Retinal pigment epithelial cell (primary cell): ENCODE measurements at places on chromosomes 16 and 17.
A peak's percentile ranks its signal among the peaks of the same experiment; 100 is the strongest.

- DNase-seq: no peak
Observed at GRCh38 chr16:65947951-65948350, 418.5 kb upstream of the CDH5 start.

- no peak for DNase-seq
Observed at GRCh38 chr16:60230666-60231065, 1496.5 kb upstream of the GOT2 start.

- no peak for DNase-seq
Observed at GRCh38 chr17:4345581-4346252, 20.8 kb downstream of the UBE2G1 start.

GRCh38 chr17:65888649-65889048 lies 303.3 kb downstream of the CEP112 start:
- peak; percentile 9 for DNase-seq

DNA sequence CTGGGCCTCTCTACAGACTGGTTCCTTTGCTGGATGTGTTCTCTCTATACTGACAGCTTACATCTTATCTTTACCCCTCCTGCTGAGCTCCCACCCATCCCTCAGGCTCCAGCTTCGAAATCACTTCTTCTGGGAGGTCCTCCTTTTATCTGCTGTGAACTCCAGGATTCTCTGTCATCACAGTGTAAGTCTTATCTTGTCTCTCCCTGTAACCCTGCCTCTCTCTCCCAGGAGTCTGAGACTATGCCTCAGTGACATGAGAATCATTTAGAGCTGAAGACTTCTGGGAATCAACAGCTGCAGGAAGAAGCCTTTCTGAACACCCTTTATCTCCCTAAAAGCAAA lies 148.1 kb upstream of the HS3ST3A1 start:
- DNase-seq: no peak

GRCh38 chr17:79201119-79201518 lies 126.5 kb downstream of the ENGASE start:
- DNase-seq: no peak

DNA sequence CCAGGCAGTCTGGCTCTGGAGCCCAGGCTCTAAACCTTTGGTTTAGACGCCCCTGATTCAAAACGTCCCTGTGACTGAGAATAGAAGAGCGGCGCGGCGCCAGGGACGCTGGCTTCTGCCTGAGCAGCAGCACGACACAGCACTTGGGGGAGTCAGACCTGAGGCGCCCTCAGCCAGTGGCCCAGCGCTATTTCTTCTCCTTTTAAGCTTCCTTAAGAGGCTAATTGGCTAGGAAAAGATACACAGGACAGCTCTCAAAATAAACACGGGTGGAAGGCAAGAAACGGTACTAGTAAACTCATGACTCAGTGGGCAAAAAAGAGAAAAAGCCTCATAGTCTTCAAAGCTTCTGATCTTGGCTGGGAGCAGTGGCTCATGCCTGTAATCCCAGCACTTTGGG lies 34.9 kb downstream of the GTF3C1 start:
- DNase-seq: no peak

- DNase-seq: no peak
Observed at GRCh38 chr16:86025706-86026105, 126.7 kb downstream of the IRF8 start.

- DNase-seq: no peak
Observed at GRCh38 chr17:39196808-39197291, 619 bp downstream of the CACNB1 start.

GRCh38 chr16:84650062-84650991 lies 2.0 kb downstream of the KLHL36 start:
- DNase-seq: no peak

- DNase-seq: no peak
Observed at GRCh38 chr17:9360677-9361081, 214.9 kb downstream of the STX8 start.

GRCh38 chr17:64773836-64774761 lies 112.0 kb upstream of the SMURF2 start:
- no peak for DNase-seq

DNA sequence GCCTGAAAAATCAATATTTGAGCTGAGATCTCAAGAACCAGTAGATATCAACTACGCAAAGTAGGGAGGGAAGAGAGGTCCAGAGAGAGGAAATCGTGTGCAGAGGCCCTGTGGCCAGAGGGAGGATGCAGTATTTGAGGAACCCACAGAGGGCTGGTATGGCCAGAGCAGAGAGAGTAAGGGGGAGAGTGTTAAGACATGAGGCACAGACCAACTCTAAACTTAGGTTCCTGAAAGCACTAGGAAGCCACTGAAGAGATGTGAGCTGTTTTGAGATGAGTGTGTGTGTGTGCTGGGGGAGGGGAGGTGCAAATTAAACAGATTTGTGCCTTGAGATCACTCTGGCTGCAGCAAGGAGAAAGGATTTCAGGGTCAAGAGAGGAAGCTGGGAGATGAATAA lies 10.9 kb downstream of the SLC13A2 start:
- no peak for DNase-seq

DNA sequence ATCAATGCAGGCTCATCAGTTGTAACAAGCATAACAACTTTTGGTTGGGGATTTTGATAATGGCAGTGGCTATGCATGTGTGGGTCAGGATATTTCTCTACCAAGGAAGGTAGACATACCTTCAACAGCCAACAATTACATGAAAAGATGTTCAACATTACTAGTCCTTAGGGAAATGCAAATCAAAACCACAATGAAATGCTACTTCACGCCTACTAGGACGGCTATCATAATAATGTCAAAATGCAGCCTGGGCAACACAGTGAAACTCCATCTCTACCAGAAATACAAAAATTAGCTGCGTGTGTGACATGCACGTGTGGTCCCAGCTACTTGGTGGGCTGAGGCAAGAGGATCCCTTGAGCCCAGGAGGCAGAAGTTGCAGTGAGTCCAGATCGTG lies 7.3 kb upstream of the SLC5A10 start:
- no peak for DNase-seq

DNA sequence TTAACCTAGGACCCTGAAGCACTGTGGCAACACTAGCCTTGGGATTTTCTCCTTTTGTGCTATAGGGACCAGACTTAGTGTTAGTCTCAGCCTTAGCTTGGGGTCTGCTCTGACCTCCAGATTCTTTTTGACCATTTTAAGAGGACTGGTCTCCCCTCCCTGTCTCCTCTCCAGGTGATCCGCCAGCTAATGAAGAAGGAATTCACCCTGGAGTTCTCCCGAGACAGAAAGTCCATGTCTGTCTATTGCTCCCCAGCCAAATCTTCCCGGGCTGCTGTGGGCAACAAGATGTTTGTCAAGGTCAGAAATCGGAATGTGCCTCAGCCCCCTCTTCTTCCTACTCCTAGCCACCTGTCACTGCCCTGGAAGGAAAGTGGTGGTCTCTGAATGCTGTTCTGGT lies 19.5 kb downstream of the ATP2A1 start:
- DNase-seq: no peak

DNA sequence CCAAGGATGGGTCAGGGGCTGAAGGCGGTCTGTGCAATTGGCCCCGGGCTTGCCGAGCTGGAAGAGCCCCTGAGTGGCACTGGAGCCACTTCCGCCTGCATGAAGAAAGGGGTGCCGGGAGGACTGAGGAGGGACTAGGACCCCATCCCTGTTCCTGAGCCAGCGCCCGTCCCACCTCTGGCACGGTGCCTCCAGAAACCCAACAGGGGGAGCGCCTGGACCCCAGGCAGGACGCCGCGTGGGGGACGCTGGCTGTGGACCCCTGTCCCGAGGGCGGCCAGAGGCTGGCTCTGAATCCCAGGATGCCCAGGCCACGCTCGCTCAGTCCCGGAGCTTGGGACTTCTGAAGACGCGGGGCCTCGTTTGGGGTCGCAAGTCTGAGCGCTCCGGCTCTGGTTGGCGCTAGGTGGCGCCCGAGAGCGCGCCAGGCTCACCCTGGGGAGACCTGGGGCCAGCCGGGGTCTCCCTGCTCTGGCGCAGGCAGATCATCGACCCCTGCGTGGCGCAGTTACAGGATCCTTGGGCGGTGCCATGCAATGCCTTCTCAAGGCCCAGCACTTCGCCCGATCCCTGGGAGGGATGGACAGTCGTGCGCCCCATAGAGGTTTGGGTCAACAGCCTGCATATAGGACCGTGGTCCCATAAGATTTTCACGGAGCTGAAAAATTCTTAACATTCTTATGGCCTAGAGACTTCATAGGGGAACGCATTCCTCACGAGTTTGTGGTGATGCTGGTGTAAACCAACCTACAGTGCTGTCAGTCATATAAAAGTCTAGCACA lies 58.5 kb upstream of the CREBBP start:
- peak; percentile 84 for DNase-seq

- DNase-seq: no peak
Observed at GRCh38 chr16:24668481-24669061, 60.9 kb upstream of the TNRC6A start.

- no peak for DNase-seq
Observed at GRCh38 chr17:48970865-48971687, 2.7 kb upstream of the GIP start.

GRCh38 chr17:62998166-62998565 lies 32.1 kb downstream of the TANC2 start:
- DNase-seq: no peak

DNA sequence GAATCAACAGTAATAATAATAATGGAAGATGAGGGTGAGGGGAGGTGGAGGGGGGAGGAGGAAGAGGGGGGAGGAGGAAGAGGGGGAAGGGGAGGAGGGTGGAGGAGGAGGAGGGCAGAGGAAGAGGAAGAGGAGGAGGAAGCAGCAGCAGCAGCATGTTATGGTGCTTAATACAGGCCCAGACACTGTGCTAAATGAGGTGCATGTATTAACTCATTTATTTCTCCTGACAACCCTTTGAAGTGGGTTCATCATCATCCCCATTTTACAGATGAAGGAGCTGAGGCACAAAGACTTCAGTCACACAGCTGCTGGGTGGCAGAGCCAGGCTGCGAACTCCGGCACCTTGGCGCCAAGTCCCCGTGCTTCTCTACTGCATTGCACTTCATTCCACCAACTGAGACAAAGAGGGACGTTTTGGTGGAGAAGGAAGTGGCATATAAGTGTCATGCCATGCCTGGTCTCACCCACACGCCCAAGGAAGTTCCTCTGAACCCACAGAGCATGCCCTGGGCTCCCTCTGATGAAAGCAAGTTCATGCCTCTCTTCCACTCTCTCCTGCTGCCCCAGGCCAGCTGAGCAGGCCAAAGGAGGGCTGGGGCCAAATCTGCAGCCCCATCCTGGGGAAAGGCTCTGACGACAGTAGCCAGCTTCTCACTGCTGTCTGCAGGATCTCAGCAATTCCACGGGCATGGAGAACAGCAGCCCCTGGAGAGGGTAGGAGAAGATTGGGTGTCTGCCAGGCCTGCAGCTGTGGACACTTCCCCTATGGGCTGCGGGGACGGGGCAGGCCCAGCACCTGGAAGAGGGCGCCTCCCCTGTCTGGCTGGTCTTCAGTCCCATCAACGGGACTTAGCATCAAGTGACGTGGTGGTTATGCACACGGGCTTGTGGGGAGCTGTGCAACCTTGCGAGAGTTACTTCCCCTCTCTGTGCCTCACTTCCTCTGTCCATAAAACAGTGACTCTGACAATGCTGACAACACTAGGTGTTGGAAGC lies 21.8 kb downstream of the XYLT1 start:
- no peak for DNase-seq

GRCh38 chr16:79909571-79909970 lies 309.0 kb upstream of the MAF start:
- DNase-seq: no peak

DNA sequence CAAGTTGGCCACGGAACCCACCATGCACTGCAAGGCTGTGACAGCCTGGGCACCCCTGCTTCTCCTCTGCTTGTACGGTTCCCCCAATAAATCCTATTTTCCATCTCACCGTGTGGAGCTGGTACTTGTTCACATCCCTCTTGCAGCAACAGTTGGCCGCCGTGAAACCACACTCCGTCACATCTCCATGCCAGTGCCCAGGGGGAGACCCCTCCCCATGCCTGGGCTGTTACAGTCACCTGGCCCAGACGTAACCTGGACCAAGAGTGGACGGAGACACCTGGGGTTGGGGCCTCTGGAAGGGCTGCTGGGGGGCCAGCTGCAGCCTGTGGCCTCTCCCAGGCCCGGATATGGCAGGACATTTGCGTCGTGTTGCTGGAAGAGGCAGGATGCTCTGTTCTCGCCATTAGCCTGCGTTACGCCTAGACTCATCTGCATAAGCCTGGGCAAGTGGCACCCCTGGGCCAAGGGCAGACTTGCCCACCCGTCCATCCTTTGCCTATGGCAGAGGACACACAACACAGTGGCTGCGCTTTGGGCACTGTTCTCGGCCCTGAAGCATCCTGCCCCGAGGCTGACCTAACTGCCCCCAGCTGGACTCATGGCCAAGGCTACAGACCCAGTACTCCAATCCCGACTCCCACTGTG lies 14.2 kb upstream of the KREMEN2 start:
- DNase-seq: no peak

GRCh38 chr17:32722733-32723132 lies 154.2 kb downstream of the MYO1D start:
- peak; percentile 19 for DNase-seq

DNA sequence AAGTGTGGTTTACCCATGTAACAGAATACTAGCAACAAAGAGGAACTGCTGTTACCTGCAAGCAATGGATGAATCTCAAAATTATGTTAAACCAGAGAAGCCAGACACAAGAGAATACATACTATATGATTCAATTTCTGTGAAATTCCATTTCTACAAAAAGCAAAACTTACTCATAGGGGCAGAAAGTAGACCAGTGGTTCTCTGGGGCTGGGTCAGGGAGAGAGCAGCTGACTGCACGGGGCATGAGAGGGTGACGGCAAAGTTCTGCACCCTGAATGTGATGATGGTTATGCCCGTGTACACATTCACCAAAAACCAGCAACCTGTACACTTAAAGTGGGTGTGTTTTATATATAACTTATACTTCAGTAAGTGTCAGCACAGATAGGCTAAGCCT lies 3.1 kb downstream of the ZNF843 start:
- no peak for DNase-seq

DNA sequence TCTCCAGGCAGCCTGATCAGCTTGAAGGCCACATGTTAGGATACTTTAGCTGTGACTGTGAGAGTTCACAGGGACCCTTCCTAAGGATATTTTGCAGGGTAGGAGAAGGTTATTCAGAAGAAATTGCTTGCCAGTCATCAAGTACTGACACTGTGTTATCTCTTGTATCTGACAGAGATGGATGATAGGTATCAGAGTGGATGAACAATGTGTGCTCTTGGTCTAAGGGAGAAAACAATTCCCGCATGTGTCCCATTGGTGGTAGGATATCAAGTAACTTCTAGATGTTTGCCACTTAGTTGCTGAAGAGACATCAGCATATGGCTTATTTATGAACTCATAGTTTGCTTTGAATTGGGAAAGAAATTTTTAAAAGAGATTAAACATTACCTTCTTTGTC lies 219.3 kb downstream of the SPECC1 start:
- DNase-seq: no peak

DNA sequence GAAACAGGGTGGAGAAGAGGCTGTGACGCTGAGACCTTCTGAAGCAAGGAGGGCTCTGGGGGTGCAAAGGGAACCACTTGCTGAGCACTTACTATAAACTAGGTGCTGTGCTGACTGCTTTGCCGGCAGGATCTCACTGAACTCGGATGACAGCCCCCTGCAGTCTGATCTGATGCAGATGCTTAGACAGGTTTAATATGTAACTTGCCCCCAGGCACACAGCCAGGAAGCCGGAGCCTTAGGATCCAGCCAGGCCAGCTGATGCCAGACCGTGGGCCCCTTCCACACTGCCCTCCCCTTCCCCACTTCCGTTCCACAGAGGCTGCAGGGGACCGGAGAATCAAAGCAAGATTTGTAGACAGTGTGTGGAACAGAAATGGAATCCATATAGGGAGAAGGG lies 23.1 kb downstream of the SPACA3 start:
- no peak for DNase-seq
